Activated CD4-positive, alpha-beta T cell treated with anti-CD3 and anti-CD28 coated beads for 36 hours (primary cell): ENCODE measurements at places on chromosomes 13 and 19. TPM values are rescaled to one million over a fixed set of nuclear protein-coding genes. Genes with fewer than 3 reads are reported as not detected.

GSX1 gene
- total RNA-seq = not detected

GRCh38 chr19:17641181-17641580 lies 47.0 kb downstream of the UNC13A start:
- DNase-seq = no peak

WDR62 gene
- 13.6 TPM for total RNA-seq

GRCh38 chr13:102227741-102228140 lies 174.1 kb downstream of the FGF14 start:
- no peak for DNase-seq

GRCh38 chr19:46825731-46826055 lies 25.0 kb downstream of the AP2S1 start:
- no peak for DNase-seq

DNA sequence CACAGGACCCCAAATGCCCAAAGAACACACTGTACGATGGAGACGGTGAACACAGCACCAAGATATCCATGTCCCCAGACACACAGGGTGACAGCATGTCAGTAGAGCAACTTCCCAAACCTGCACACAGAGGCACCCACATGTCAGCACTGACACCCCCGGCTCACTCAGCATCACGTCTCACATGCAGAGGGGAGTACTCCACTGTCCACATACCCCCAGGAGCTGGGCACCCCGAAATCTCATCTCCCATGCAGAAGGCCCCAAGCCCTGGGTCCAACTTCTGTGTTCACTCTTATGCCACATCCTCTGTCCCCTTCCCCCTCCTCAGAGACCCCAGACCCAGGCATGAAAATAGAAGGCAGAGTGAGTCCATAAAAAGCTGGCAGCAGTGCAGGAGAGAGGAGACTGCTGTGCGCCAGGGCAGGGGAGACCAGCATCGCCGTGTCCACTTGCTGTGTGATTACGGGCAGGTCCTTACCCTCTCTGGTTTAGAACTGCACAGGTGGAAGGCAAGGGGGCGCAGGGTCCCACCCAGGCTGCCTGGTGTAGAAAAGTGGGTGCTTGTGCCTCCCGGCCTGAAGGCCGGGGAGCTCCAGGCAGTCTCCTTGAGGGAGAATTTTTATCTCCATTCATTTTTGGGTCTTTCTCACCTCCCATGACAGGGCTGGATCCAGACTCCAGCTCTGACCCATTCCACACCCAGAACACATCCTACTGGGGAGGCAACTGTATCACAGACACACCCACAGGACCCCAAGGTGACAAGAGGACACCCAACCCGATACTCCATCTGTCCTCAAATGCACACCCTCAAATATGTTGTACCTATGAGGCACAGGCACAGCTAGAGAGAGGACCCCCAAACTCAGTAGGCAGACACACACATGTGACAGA lies 17.0 kb downstream of the ERFL start:
- no peak for DNase-seq

- DNase-seq = no peak
Observed at GRCh38 chr13:40452038-40452666, 214.3 kb downstream of the FOXO1 start.

DNA sequence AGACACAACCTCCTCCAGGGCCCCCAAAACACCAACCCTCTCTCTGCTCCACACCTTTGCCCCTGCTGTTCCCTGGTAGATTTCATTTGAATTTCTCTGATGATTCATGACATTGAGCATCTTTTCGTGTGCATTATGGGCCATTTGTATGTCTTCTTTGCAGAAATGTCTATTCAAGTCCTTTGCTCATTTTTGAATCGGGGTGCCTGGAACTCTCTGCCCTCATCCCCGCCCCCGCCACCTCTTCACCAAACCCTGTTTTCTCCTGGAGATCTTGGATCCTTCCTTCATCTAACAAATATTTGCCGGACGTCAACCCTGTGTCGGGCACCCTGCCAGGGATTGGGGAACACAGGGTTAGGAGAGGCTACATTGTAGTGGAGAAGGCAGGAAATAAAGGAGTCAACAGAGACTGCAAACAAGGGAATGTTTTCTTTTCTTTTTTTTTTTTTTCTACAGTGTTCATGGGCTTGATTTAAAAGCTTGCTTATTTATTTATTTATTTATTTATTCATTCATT lies 25.5 kb upstream of the SLC1A5 start:
- no peak for DNase-seq

LGALS14 gene
- total RNA-seq = 1.4 TPM

GRCh38 chr13:97849305-97849704 lies 104.2 kb upstream of the IPO5 start:
- DNase-seq = no peak

PLPPR3 gene
- total RNA-seq = not detected

ZNF565 gene
- 2.8 TPM for total RNA-seq

DNA sequence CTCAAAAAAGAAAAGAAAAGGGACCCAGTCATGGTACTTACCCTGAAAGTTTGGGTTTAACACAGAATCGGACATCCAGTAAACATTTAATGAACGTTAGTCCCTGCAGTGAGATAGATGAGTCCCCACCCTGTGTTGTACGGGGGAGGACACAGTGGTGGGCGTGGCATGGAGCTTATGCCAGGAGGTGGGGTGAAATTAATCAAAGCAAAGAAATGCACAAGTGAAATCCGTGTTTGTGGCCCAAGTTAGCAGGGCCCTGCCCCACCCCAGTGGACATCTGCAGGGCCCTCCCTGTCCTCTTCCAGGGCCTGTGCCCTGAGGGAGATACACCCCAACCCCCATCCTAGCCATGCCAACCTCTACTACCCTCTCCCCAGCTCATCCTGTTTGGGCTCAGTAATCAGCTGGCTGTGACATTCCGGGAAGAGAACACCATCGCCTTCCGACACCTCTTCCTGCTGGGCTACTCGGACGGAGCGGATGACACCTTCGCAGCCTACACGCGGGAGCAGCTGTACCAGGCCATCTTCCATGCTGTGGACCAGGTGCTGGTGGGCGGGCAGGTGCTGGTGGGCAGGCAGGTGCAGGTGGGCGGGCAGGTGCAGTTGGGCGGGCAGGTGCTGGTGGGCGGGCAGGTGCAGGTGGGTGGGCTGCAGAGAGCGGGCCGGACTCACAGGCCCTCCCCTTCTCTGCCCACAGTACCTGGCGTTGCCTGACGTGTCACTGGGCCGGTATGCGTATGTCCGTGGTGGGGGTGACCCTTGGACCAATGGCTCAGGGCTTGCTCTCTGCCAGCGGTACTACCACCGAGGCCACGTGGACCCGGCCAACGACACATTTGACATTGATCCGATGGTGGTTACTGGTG lies 3.9 kb downstream of the MCOLN1 start:
- DNase-seq = no peak

DNA sequence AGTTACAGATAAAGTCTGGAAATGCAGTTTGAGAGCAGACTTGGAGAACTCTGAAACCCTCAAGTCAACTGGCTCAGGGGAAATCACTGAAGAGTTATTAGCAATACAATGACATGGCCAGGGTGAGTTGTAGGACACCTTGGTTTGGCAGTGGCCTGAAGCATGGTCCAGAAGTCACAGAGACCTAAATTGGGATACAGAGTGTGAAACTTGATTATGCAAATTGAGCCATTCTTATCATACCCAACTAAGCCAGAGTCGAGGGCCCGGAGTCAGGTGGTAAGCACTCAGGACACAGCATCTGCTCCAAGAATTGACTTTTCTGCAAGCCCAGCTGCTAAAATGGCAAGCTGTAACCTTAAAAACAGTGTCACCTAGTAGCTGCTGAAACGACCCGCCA lies 224.5 kb downstream of the DCLK1 start:
- no peak for DNase-seq

NMRK2 gene
- total RNA-seq = not detected

GRCh38 chr19:33863436-33863835 lies 66.8 kb downstream of the KCTD15 start:
- no peak for DNase-seq

- DNase-seq = peak; percentile 78
Observed at GRCh38 chr19:1672038-1672768, 19.8 kb upstream of the TCF3 start.

DNA sequence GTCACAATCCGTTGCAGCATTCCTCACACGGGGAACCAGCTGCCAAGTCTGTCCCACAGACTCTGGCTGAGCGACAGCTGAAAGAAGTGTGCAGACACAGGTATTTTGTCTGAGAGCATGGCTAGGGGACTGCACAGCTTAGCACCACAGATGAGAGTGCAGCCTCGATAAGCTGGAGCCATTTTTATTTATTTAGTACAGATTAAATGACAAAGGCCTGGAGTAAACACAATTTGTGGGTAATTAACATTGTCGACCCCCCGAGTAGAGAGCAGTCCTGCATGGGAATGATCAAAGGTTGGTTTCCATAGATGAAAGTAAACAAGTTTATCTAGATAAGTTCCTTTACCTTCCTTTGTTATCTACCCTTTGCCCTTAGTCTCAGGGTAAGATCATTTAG lies 836.2 kb downstream of the DACH1 start:
- DNase-seq = no peak

- no peak for DNase-seq
Observed at GRCh38 chr13:47723898-47724297, 277.2 kb downstream of the SUCLA2 start.

LHB gene
- 0.39 TPM for total RNA-seq

GRCh38 chr13:30078059-30078458 lies 227.6 kb upstream of the UBL3 start:
- DNase-seq = no peak

GRCh38 chr13:110910013-110910890 lies 4.6 kb downstream of the ANKRD10 start:
- DNase-seq = no peak

GRCh38 chr19:35332817-35333216 lies 3.8 kb downstream of the CD22 start:
- DNase-seq = peak; percentile 75

- peak; percentile 67 for DNase-seq
Observed at GRCh38 chr19:5949792-5950305, 28.1 kb downstream of the RANBP3 start.

DNA sequence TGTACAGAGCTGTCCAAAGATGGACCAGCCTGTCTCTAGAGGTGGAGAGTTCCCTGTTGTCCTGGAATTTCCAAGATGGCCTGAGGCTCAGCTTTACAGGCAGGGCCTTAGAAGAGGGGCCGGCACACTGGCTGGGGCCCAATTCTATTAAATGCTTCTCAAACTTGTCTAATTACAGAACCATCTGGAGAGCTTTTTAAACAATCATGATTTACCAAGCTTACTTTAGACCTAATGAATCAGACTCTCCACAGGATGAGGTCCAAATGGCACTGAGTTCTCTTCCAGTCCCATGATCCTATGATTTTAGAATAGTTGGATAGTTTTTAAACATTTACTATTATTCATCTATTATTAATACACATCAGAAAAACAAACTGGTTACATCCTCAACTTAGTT lies 123.5 kb downstream of the DNAJC3 start:
- no peak for DNase-seq

B3GNT8 gene
- total RNA-seq = 0.41 TPM

DNA sequence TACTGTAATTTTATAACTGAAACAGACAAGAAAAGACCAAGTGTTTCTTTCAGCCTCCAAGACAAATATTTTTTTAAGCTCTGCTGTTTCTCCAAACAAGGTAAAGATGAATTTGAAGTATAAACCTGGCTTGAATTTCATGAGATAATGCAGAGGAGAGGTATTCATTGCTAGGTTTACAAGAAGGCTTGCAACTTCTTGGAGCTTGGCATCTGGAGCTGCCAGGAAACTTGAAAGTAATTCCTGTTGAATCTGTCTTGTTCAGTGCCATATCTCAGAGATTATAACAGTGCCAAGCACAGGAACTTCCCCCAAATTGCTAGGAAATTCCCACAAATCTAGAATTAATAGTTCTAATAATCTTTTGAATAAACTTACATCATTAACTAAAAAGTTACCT lies 70.9 kb downstream of the CDK8 start:
- DNase-seq = no peak

CEACAM21 gene
- 27.6 TPM for total RNA-seq

B3GNT3 gene
- 0.75 TPM for total RNA-seq
